ENCODE measurements at places on chromosomes 2 and 18.

- no peak for DNase-seq
Measured at GRCh38 chr2:78778756-78779510, 246.6 kb upstream of the REG3G start.

GRCh38 chr2:241865957-241866789, 3.4 kb upstream of the RTP5 start:
- DNase-seq, result no peak

- no peak for DNase-seq
Measured at GRCh38 chr2:110679337-110679707, 1.5 kb upstream of the BUB1 start.

DNA sequence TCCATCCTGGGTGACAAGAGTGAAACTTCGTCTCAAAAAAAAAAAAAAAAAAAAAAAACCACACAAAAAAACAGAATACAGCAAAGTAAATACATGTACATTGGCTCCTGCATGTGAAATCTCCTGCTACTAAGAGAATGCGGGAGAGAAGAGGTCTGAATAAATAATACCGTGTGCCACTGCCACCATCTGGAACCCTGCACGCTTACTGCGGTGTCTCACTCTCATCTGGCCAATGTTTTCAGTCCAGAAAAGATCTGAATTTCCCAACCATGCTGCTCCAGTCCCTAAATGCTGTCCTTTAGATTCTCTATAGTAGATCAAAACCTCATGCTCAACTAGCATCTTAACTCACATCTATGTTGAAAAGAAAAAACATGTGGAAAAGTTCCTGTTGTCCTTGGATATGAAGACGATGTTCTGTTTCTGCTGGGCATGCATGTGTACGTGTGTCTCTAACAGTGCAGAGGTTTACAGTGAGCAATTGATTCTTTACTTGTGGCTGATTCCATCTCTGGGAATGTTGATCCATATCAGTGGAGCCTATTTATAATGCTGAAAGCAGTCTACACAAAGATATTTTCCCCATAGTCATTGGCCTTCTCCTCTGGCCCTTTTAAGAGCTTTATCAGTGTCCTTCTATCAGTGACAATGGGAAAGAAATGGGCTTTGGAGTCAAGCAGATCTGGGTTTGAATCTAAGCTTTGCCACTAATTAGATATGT, 11.9 kb downstream of the STON1 start:
- DNase-seq, result no peak

DNA sequence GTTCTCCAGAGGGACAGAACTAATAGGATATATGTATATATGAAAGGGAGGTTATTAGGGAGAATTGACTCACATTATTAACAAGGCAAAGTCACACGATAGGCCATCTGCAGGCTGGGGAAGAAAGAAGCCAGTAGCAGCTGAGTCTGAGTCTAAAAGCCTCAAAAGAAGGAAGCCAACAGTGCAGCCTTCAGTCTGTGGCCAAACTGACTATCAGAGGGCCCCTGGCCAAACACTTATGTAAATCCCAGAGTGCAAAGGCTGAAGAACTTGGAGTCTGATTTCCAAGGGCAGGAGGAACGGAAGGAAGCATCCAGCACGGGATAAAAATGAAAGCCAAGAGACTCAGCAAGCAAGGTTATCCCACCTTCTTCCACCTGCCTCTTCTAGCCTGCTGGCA, 108.0 kb upstream of the LDLRAD4 start:
- no peak for DNase-seq

DNA sequence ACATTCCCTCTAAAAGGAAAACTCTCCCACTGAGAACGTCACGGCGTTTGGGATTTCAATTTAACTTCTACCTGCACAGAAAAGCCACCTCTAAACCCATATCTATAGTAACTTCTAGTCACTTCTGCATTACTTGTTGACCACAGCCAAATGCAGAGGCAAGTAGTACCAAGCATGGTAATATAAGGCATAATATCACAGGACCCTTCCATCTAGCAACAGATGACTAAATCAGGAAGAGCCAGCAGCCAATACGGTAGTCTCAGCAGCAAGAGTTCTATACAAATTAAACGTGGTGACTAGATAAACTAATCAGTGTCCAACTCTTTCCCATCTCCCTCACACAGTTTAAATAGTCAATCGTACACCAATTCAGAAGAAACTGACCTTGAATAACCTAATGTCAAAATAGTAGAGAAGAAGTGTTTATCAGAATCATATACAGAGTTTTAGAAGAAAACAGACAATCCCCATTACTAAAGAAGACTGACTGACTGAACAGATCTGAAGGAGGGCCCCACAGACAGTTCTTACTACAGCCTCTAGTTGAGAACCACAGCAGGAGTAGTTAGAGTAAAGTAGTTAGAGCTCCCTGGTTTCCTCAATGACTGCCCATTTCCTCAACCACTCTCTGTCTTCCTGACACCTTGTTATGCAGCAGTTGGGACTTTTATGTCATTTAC, 30.0 kb downstream of the MEMO1 start:
- no peak for DNase-seq

DNA sequence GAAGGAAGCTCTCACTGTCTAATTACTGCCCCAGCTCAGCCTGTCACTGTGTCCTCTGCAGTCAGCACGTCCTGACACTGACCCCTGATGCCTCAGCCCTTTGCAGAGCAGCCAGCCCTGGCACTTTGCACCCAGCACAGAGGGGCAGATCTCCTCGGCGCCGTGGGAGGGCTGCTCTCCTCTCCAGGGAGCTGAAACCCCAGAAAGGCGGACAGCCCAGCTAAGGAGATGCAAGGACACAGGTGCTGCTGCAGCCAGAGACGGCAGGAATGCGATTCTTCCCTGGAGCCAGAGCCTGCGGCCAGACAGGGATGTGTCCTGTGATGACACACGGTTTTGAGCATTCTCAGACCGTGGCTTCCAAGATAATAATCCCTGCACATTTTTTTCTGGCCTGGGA, 34.5 kb upstream of the SIX3 start:
- no peak for DNase-seq

DNA sequence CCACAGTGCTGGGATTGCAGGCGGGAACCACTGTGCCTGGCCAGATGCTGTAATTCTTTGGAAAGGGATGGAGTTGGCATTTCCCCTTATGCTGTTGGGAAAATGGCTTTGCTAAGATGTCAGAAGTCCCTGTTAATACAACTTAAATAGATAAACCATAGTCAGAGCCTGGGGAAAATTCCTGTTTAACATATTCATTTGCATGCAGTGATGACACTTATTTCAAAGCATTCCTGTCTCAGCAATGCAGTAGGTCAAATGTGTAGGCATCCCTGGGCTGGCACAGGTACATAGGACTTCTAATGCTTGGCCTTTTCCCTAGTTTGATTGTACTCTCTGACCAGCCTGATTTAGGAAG, 38.6 kb downstream of the RAMP1 start:
- DNase-seq, result no peak

DNA sequence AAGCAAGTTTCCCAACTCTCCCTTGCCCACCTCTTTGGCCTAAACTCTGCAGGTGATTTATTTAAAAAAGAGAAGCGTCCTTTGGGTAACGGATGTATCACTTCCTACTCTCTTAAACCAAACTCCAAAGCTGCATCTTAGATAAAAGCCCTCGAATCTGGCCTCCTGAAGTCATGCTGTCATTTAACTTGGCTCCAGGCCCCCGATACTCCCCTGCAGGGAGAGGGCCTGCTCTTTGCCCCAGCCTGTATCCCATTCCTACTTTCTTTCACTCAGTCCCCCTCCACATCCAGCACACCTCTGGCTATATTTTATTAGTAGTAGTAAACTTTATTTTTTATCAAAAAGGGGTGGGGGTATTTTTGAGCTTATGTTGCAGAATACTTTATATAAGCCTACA, 19.0 kb downstream of the TEKT4 start:
- no peak for DNase-seq

GRCh38 chr2:98773907-98774306, 43.0 kb upstream of the MGAT4A start:
- no peak for DNase-seq

- no peak for DNase-seq
Measured at GRCh38 chr2:220894069-220894468, 678.0 kb downstream of the EPHA4 start.

DNA sequence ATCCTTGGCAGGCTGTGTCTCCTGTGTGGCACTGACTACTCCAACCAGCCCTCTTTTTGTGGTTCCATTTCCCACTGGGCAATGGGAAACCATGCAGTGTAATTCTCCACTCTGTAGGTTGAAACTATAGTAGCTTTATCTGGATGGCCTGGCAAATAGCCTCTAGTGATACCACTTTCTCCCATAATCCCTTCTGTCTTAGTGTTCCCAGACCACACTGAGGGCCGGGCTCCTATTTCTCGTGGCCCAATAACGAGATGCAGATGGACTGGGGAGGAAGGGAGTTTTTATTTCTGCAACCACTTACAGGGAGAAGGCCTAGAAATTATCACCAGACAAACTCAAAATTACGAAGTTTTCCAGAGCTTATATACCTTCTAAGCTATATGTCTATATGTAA, 24.7 kb downstream of the SKA1 start:
- no peak for DNase-seq

- DNase-seq, result no peak
Measured at GRCh38 chr2:45141883-45142866, 132.9 kb upstream of the SIX2 start.

DNA sequence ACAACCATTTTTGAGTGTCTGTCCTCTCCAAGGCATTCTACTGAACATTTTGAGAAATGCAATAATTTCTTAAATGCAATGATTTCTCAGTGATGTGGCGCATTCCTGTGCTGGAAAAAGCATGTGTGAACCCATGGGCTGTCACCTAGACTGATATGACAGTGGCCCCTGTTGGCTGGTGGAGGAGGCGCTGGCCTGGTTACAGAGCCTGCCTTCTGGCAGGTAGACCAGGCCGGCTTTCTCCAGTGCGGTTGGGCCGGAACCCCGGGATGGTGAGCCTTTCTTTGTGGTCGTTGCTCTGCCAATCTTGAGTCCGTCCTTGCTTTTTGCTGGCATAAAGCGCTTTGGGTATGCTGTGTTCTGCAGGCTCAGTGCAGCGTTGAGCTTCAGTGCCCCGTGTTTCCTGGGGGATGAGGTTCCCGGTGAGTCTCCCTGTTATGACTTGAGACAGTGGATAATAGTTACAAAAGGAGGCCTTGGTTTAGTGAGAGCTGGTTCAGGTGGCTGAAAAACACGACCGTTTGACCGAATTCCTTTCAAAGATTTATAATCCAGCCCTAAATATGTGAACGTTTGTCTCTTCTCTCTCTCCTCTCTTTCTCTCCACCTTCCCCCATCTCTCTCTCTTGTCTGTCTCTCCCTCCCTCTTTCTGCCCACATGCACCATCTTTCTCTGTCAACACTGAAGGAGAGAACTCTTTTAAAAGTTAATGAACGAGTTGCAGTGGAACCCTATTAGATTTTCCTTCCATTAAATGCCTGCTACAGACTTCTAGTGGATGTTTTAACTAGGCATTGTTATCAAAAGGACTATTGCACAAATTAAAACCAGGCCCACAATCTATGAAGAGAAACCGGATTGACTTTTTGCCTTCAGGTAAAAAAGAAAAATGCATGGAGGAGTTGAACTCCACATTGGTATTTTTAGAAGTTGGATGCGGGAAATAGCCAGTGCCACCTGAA, 34.0 kb downstream of the TSHZ1 start:
- DNase-seq, result no peak

GRCh38 chr2:188519136-188519535, 227.5 kb downstream of the GULP1 start:
- DNase-seq, result no peak

GRCh38 chr2:16102358-16102975, 162.1 kb downstream of the MYCN start:
- no peak for DNase-seq

DNA sequence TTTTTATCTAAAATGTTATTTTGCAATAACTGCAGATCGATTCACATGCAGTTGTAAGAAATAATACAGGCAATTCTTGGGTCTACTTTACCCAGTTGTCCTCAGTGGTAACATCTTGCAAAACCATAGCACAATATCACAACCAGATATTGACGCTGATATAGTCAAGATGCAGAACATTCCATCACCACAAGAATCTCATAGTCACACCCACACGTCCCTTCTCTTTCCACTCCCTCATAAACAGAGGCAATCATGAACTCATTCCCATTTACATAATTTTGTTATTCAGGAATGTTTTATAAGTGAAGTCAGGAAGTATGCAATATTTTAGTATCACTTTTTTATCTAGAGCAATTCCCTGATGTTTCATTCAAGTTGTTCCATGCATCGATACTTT, 797.5 kb upstream of the RAB6C start:
- no peak for DNase-seq

GRCh38 chr18:51288582-51288981, 91.1 kb upstream of the MEX3C start:
- no peak for DNase-seq

- DNase-seq, result no peak
Measured at GRCh38 chr2:197399887-197400540, 34.8 kb downstream of the SF3B1 start.

GRCh38 chr2:223071139-223071538, 19.1 kb downstream of the KCNE4 start:
- no peak for DNase-seq

DNA sequence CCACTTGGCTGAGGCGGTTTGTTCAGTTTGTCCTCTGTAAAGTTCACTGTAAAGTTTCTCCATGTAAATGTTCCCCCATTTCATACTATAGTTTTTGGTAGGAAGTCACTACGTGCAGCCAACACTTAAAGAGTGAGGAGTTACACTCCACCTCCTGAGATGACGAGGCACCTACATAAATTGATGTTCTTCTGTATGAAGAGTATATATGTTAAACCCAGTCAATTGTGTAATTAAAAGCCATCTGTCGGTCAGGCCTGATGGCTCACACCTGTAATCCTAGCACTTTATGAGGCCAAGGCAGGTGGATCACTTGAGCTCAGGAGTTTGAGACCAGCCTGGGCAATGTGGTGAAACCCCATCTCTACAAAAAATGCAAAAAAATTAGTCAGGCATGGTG, 7.6 kb downstream of the PIGN start:
- no peak for DNase-seq

DNA sequence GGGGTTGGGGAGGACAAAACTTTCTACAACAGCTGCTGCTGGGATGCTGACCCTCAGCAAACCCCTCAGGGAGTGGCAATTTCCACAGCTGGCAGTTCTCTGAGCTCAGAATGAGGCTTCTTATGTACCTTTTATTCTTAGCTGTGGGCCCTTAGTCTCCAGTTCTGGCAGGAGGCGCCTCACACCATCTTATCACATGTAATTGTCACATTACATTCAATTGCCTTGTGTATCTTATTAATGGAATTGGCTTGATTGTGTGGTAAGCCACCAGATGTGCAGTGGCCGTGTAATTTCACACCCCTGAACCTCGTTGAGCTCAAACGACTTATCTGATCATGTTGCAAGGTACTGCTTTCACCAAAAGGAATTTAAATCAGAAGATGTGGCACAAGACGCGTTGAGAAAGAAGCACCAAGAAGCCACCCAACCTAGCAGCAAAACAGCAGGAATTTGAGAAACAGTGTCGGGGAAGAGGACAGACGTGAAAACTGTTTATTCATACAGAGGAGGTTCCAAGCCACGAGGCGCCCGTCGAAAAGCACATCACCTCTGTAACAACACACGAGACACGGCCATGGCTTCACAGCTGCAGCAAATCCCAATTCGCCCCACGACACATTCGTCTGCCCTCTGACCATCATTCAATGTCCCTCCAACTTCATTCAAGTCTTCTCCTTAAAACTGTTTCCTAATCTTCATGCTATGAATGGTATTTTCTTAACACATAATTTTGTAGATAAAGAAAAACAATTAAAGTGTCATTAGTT, 53.6 kb upstream of the LPIN2 start:
- no peak for DNase-seq

- no peak for DNase-seq
Measured at GRCh38 chr18:79587779-79588635, 91.6 kb upstream of the CTDP1 start.
